Renal pelvis (tissue), 12 donors: ENCODE measurements at places on chromosomes 4 and X. TPM values are rescaled to one million over a fixed set of nuclear protein-coding genes. Genes with fewer than 3 reads are reported as not detected.
A peak's percentile ranks its signal among the peaks of the same experiment; 100 is the strongest.

DNA sequence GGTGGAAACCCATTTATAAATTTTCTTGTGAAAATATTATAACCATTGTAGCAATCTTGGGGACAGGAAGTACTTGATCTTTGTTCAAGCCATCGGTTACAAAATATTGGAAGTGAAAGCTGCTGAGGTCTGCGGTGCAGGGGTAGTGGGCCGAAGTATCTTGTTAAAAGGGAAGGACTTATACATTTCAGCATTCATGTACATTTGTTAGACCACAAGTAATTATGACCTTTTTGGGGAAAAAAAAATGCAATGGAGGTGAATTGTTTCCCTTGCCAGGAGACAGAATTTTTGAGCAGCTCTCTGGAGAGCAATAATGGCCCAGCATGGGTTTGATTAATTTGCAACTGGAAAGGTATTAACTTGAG is 121.3 kb downstream of the EGF start:
- no peak for DNase-seq

- no peak for DNase-seq
These were observed 47.9 kb downstream of the MAD2L1 start for GRCh38 chr4:120018786-120019185.

GRCh38 chrX:12802741-12803140 is 11.5 kb downstream of the PRPS2 start:
- no peak for DNase-seq

GRCh38 chr4:8281519-8282133 is 12.1 kb downstream of the HTRA3 start:
- DNase-seq, result no peak

GRCh38 chr4:212438-213188 is 88.3 kb downstream of the ZNF718 start:
- peak; percentile 89 for DNase-seq

DNA sequence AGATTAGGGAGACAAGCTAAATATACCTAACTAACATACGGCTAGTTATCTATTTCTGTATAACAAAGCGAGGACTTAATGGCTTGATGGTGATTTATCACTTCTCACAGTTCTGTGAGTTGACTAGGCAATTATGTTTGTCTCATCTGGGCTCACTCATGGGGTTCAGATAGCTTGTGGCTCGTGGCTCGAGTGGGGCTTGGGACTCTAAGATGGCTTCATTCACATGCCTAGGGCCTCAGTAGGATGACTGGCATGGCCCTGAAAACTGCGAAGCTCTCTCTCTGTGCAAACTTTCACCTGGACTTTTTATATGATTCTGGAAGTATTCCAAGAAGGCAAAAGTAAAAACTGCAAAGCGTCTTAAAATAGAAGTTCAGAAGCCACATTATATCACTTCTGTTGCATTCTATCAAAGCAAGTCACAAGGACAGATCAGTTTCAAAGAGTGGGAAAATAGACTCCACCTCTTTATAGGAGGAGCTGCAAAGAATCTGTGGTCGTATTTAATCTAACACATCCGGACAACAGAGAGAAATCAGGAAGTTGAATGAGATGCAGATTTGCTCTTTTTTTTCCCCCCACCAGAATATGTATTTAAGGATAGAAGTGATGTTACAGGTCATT is 491.2 kb downstream of the INPP4B start:
- DNase-seq, result no peak

DNA sequence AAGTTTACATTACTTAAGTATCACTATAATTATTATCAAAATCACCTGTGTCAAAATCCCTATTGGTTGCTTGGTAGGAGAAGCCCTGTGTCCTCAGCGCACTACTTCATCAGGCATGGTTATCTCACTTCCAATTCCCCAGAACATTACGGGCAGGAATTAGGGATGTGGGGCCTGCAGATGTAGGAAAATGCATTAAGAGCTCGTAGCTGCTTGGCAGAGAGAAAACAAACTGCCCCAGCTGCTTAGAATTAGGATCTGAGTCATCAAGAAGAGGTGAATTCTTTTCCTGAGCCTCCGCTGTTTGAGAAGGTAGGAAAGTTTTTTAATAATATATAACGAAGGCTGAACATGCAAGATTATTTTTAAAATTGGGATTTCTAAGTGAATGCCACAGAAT is 31.1 kb upstream of the CLNK start:
- DNase-seq, result no peak

GRCh38 chr4:99357948-99358347 is 5.4 kb upstream of the ADH1C start:
- DNase-seq, result no peak

DNA sequence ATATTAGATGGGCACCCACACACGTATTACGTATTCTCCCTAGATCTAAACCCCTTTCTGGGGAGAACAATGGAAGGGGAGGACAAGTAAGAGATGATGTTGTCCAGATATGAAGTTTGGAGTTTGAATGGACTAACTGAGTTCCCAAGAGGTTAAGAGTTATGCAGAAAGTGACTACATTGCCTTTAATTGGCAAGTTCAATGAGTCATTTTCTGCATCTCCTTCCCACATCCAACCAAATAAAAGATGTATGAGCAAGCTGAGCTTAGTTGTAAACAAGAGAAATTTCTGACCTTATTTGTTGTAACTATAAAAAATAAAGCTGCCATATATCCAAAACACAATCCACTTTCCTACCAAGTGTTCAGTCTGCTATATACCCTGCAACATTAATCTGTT is 50.5 kb downstream of the TIGD2 start:
- DNase-seq, result no peak

- DNase-seq, result no peak
These were observed 20.1 kb upstream of the ADRA2C start for GRCh38 chr4:3745886-3746656.

DNA sequence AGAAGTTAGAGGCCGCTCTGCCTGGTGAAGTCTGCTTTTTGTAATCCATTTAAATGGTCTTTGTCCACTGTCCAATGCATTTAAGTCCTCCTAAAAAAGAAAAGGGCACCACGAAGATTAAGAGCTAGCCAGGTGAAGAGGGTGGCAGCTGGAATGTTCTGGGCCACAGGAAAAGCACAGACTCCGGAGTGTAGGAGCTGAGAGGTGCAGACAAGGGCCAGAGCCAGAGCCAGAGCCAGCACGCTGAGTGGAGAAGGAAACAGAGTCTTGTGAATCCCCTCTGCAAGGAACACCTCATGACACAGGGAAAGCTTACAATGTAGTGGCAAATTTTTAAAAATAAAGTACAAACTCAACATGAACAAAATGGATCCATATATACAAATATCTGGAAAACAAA is 83.6 kb downstream of the TSPAN5 start:
- DNase-seq, result no peak

GRCh38 chr4:150164055-150164454 is 85.8 kb downstream of the DCLK2 start:
- no peak for DNase-seq

DNA sequence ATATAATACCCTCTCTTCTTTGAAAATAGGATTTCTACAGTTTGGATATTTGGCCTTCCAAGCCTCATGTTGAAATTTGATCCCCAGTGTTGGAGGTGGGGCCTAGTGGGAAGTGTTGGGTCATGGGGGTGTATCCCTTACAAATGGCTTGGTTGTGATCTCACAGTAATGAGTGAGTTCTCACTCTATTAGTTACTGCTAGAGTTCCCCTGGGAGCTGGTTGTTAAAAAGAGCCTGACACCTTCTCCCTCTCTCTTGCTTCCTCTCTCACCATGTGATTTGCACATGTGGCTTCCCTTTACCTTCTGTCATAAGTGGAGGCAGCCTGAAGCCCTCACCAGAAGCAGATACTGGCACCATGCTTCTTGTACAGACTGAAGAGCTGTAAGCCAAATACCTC is 73.9 kb downstream of the HDAC8 start:
- DNase-seq, result no peak

- DNase-seq, result no peak
These were observed 17.3 kb upstream of the TMEM192 start for GRCh38 chr4:165129924-165130323.

- DNase-seq, result no peak
These were observed 134.2 kb downstream of the SPOCK3 start for GRCh38 chr4:167100120-167100519.

DNA sequence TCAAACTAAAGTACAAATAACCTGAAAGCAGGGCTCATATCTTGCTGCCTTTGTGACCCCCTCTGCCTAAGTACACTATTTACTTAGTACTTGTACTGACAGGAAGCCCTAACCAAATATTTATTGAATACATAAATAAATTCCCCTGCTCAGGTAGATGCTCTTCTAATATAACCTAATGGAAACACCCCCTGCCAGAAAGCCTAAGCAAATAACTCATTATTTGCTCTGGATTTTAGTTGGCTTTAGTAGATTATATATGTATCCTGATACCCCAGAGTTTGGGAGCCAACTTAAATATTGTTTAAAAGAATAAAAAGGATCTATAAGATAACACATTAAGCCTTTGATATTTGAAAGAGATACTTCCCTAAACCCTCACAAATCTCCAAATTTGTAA is 318.2 kb downstream of the PPP1R2C start:
- DNase-seq, result no peak

TIMP1 gene
- polyA plus RNA-seq, result 72.7 TPM

SHROOM3 gene
- 41.2 TPM for polyA plus RNA-seq

IL13RA1 gene
- polyA plus RNA-seq, result 48.5 TPM

FGF13 gene
- 24.7 TPM for polyA plus RNA-seq

DDX53 gene
- not detected for polyA plus RNA-seq

MAGEA2 gene
- polyA plus RNA-seq, result not detected

SHROOM2 gene
- 19.9 TPM for polyA plus RNA-seq

RPL34 gene
- 1,988 TPM for polyA plus RNA-seq

CXorf49B gene
- polyA plus RNA-seq, result not detected
